ENCODE measurements at places on chromosomes 7 and 10. TPM values are rescaled to one million over a fixed set of nuclear protein-coding genes. Genes with fewer than 3 reads are reported as not detected.

DNA sequence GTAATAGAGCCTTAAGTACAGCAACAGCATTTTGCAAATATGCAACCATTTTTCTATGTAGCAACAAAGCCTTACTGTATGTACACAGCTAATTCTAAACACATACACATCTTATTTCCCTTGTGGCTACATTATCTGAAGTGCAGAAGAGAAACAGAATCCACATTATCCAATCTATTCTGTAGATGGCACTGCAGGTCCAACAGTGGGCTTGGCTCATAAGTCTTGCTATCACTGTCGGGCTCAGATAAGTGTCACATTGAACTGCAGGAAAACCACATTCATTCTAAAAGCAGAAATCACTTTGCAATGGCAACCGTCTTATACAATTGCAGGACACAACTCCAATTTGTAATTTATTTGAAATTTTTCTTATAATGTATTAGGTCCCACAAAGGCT lies 109.8 kb upstream of the NOBOX start:
- DNase-seq, result no peak

GRCh38 chr7:45031829-45032228 lies 31.8 kb downstream of the CCM2 start:
- no peak for DNase-seq

DNA sequence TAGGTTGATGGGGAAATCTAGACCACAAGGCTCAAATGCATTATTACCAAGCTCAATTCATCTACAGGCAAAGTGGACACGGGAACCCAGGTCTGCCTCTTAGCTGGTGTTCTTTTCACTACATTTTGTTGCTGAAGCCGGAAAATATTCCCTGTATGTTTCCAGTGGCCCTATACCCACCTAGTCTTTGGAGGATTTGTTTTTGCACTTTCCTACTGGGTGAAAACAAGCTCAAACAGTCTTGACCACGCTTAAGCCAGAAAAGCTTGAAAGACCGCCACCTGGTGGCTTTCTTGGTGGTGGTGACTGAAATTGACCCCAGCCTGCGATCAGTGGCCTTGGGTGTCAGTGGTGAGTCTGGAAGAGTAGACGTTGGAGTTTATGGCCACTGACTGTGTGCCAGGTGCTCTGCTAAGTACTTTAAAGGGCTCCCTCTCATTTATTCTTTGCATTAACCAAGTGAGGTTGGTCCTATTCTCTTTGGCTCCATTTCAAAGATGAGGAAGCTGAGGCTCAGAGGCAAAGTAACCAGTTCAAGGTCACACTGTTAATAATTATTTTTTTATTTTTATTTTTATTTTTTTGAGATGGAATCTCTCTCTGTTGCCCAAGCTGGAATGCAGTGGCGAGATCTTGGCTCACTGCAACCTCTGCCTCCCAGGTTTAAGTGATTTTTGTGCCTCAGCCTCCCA lies 11.1 kb upstream of the CRTAC1 start:
- peak; percentile 13 for DNase-seq

The LAMB1 gene
- total RNA-seq, result not detected

The UMAD1 gene
- 11.0 TPM for total RNA-seq

The SEC61G gene
- total RNA-seq, result 51.3 TPM

The SFXN2 gene
- 7.6 TPM for total RNA-seq
